Omental fat pad (tissue), 4 donors: ENCODE measurements at places on chromosomes 7 and 10. TPM values are rescaled to one million over a fixed set of nuclear protein-coding genes. Genes with fewer than 3 reads are reported as not detected.
A peak's percentile ranks its signal among the peaks of the same experiment; 100 is the strongest.

GRCh38 chr7:54831644-54832095, 72.7 kb upstream of the SEC61G start:
- no peak for DNase-seq

- DNase-seq, result no peak
Measured at GRCh38 chr10:79299397-79300241, 47.6 kb upstream of the PPIF start.

GRCh38 chr10:77189520-77189919, 448.1 kb downstream of the KCNMA1 start:
- DNase-seq, result no peak

DNA sequence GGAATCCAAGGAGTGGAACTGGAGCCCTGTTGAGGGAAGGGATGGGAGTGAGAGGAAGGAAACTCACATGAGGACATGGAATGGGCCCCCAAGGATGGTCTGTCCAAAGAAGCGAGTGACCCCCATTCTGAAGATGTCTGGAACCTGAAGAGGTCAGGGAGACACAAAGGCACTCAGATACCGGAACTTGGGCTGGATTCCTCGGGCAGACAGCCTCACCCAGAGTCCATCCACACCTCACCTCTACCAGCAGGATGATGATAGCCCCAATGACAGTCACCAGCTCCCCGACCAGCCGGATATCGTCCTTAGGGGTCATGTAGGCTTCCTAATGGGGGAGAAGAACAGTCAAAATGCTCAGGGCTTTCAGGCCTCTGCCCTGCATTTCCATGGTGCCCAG, 10.7 kb downstream of the TRPV6 start:
- DNase-seq, result no peak

DNA sequence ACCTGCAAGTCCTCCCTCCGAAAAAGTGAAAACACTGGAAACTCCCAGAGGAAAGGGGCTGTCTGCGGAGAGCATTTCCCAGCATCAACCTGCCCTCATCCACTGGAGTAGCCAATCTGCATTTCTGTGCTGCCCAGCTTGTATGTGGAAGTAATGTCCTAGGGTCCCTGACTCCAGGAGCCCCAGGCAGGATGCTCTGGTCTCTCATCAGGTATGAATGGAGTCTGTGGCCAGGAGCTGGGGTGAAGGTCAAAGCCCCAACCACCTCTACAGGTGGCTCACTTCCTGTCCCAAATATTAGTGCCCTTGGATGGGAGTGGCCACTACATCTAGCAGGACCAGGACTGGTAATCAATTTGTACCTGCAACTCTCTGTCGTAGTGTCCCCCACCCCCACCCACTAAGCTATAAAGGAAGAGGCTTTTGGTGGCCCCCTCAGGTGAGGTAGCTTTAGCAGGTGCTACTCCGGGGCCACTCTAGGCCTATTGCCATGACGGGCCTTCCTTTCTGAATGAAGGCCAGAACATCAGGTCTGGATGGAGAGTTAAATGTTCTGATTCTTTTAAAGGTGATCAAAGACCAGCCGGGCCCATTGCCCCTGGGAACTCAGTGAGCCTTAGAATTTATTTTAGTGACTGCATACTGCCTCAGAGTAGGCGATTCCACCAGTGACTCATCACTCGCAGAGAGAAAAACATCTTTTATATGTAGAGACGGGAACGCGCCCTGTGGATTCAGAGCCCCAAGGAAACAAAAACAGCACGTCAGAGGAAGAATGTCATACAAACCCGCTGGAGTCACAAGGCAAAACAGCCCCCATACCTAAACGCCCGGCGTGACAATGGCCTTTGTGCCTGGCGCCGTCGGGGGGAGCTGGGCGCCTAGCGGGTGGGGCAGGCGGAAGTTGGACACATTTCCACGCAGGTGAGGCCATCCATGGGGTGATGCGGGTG, 13.0 kb downstream of the EN2 start:
- DNase-seq, result no peak

DNA sequence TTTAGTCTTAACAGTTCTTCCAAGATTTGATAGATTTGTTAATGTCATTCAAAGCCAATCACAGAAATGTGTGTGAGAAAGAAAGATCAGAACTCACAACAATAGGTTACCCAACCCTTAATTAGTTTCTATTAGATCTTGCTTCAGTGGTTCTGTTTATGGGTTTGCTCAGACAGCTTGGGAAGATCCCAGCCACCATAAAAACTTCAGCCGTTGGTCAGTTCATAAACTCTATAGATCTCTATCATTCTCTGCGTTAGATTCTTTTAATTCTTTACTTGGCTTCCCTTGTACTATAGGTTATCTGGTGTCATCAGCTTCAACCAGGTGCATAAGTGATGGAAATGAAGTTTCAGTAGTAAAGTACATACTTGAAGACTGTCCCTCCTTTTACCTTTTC, 54.4 kb downstream of the ZNF277 start:
- no peak for DNase-seq

DNA sequence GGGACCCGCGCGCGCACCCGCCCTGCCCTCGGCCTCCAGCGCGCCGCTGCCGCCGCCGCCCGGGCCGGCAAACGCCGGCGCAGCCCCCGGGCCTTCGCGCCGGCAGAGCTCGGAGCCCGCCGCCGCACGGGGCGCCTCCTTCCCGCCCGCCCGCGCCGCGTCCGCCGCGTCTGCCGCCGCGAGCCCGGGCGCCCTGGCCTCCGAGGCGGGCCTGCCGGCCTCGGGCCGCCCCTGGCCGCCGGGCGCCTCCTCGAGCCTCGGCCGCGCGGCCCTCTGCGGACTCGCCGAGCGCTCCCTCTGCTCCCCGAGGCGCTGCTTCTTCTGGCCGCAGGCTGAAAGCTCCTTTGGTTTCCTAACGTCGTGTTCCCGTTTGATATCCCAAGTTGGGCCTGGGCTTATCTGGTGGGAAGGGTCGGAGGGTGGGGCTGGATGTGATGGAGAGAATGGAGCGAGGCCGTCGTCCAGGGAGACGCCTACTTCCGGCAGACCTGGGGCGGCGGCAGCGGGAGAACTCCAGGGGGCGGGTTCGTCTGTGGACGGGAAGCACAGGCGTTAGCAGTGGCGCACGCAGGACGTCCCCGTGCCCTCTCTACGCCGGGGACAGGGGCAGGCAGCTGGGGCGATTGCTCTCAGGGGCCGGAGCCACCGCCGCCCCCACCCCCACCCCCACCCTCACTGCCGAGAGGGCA, 221.0 kb downstream of the PHTF2 start:
- DNase-seq, result peak; percentile 70

DNA sequence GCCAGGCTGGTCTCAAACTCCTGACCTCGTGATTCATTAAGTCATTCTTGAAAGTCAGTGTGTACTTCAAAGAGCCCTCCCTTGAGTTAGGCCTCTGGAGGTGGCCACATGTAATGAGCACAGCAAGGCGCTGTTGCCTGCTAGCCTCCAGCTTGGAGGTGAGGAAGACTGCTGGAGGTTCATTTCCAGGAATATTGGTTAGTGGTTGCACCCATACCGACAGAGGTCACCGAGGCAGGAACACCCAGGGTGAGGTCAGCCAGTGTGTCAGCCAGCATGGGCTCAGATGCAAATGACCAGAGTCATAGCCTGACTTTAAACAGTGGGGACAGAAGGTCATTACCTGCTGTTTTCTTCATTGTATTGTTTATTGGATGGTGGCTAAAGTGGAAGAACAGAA, 85.0 kb downstream of the PLPP4 start:
- DNase-seq, result no peak

DNA sequence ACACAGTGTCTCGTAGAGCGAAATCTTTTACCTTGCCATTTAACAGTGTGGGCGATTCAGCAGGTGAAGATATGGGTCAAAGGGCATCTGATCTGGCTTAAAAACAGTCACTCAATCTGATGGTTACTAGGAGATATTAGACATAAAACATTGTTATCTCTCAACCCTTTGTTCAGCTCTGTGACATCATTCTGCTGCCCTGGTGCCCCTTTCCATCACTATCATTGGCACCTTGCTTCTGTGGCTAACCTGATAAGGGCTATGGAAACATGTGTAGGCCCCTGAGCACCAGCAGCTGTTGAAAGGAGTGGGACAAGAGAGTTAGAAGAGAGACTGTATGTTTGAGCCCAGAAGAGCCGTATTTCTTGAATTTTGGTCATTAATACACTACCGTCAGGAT, 650.3 kb downstream of the PHTF2 start:
- no peak for DNase-seq

GRCh38 chr7:38428041-38428440, 154.6 kb upstream of the TARP start:
- no peak for DNase-seq

DNA sequence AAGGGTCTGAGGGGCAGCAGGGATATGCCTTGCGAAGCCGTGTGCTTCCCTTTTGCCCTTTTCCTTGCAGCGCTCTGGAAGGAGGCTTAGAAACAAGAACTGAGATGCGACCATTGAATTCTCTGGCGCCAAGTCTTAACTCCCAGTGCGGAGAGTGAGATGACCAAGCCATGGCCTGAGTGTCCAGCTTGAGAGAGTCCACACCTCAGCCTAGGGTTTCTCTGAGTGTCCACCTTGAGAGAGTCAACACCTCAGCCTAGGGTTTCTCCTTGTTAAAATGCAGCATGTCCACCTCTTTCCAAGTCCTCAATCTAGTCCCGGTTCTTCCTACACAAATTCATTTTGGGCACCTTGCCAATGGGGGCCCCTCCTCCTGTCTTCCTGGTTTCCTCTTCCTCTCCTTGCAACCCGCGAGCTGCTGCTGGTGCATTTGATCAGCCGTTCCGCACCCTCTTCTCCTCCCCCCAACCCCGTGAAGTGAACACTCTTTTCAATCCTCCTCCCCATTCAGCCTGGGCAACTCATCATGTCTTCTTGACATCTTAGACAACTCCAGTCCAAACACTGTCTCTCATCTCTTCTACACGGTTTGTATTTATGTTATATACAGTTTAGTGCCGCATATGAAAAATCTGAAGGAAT, 178.2 kb upstream of the PITRM1 start:
- DNase-seq, result no peak

Gene MRM2
- total RNA-seq, result 15.4 TPM

Gene SLC18A3
- not detected for total RNA-seq

Gene NPFFR1
- not detected for total RNA-seq

Gene ICA1
- 9.7 TPM for total RNA-seq

Gene NUB1
- 76.4 TPM for total RNA-seq

Gene VWDE
- total RNA-seq, result 0.16 TPM

Gene OR9A2
- total RNA-seq, result not detected

Gene HYAL4
- total RNA-seq, result not detected
